Activated CD8-positive, alpha-beta T cell treated with anti-CD3 and anti-CD28 coated beads for 36 hours (primary cell): ENCODE measurements at places on chromosomes 16 and 17. TPM values are rescaled to one million over a fixed set of nuclear protein-coding genes. Genes with fewer than 3 reads are reported as not detected.

The MYLK3 gene
- not detected for total RNA-seq

The AGRP gene
- not detected for total RNA-seq

The SLFN12L gene
- 41.7 TPM for total RNA-seq

The ITPRIPL2 gene
- 1.9 TPM for total RNA-seq

The HOXB3 gene
- total RNA-seq: 1.4 TPM

The MYL4 gene
- total RNA-seq: not detected

The CCL1 gene
- not detected for total RNA-seq

DNA sequence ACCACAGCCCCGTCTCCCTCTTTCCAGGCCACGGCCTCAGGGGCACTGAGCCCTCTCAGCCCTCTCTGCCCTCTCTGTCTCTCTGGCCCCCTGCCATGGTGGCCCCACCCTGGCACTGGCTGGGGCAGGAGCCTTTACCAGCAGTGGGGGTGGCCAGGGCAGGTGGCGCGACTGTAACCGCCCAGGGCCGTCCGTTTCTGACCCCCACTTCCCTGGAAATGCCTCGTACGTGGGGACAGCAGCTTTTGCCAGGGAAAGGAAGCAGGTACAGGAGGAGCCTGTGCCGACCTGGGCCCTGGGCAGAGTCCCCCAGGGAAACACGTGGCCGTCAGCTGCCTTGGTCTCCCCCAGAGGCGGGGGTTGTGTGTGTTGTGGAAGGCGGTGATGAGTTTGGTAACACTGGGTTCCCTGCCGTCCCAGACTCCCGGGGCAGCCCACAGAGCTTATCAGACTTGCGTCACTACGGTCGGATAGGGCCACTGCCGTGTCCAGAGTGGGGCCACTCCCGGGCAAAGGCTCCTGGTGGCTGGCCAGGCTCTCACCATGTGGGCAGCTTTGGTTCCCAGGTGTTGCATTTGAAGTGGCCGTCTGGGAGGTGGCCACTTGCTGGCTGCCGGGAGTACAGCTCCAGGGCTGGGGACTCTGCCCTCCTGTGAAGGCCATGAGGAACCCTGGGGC, 249.3 kb upstream of the CIBAR2 start:
- DNase-seq: no peak

DNA sequence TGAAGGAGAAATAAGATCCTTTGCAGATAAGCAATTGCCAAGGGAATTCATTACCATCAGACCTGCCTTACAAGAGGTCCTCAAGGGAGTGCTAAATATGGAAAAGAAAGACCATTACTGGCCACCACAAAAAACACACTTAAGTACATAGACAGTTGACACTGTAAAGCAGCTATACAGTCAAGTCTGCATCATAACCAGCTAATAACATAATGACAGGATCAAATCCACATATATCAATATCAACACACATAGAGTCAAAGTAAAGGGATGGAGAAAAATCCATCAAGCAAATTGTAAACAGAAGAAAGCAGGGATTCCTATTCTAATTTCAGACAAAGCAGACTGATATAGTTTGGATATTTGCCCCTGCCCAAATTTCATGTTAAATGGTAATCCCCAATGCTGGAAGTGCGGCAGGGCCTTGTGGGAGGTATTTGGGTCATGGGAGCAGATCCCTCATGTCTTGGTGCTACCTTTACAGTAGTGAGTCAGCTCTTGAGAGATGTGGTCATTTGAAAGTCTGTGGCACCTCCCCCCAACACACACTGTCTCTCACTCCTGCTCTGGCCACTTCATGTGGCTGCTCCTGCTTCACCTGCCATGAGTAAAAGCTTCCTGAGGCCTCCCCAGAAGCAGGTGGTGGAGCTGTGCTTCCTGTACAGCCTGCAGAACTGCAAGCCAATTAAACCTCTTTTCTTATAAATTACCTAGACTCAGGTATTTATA, 32.8 kb downstream of the TANC2 start:
- no peak for DNase-seq

DNA sequence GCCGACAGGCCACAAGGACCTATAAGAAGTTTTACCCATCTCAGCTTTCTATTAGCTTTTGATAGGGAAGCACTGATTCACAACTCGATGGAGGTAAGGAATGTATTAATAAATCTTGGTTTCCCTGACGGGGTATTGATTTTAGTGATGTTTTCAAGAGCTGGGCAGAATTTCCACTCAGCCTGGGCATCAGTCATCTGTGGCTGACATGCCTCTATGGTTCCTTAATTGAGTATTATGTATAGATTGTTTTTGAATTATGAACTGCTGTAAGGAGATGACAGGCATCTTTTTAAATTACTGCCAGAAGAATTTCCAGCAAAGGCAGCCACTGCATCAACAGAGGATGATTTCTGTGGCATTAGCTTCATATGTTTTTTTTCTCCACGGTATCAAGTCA, 128.6 kb downstream of the CPPED1 start:
- no peak for DNase-seq

GRCh38 chr16:55393991-55394390, 70.0 kb downstream of the IRX6 start:
- DNase-seq: no peak

DNA sequence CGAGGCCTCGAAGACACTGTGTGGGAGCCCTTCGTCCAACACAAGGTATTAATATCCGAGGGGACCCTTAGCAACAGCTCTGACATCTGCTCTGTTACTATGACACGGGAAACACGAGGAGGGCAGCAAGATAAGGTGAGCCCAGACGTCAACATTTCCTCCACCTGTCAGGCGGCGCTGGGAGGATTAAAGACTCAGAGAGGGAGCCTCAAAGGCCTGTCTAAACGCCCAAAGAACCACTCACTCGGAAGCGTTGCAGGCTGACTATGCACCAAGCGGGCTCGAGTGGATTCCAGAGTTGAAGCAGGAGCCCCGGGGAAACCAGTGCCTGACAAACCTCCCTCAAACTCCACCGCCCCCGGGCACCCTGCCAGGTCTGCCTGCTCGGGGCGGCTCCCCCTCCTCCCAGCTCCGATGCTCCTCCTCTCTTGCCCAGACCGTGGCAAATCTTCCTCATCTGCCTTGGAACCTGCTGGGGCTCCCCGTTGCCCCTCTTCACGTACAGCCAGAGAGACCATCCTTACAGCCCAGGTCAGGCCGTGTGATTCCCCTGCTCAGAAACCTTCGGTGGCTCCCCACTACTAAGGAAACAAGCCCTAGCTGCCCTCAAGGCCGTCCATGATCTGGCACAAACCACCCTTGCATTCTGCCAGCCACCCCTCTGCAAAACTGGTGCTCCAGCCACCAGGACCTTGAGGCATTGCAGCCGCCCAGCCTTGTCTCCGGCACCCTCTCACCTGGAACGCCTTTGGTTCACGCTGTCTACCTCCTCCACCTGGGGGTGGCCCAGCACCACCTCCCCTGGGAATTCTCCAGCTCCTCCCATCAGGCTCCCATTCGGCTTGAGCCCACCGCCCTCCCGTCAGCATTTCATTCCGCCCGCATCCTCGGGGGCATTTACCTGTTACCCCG, 16.2 kb downstream of the RPH3AL start:
- peak; percentile 31 for DNase-seq

GRCh38 chr17:80105762-80106161, 4.4 kb downstream of the GAA start:
- DNase-seq: no peak

DNA sequence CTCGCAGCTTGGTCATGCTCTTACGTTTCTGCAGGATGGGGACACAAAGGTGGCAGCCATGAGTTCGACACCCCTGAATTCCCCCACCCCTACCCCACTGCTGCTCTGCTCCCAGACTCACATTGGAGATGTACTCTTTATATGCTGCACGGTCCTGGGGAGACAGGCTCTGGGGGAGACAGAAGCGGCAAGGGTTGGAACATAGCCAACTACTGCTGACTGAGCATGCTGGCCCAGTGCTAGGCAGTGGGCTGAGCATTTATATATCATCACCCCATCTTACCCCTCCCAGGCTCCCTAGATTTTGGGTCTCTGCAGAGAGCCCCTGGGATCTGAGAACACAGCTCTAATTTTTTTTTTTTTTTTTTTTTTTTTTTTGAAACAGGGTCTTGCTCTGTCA, 8.1 kb upstream of the ATXN7L3 start:
- no peak for DNase-seq

- DNase-seq: peak; percentile 87
Measured at GRCh38 chr17:74779948-74780400, 3.8 kb upstream of the NAT9 start.

GRCh38 chr17:17179371-17179827, 26.7 kb downstream of the PLD6 start:
- DNase-seq: peak; percentile 42

- peak; percentile 77 for DNase-seq
Measured at GRCh38 chr17:41965694-41966462, 717 bp upstream of the CNP start.

- DNase-seq: no peak
Measured at GRCh38 chr17:41555105-41555887, 16.6 kb downstream of the KRT9 start.

DNA sequence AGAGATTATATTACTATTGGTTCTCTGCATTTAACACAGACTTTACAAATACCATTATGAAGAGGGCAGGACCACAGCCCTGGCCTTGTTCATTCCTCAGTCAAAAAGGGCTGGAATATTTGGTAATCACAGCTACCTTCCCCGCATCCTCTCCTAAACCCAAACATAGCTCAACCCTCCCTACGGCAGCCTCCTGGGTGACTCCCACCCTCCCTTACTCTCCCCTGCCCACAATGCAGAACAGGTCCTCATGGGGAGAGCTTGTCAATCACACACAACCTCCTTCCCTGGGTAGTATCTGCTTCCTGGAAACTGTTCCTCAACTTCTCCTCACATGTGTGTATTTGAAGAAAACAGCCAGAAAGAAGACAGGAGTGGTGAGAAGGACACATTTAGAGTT, 224.2 kb downstream of the C16orf78 start:
- no peak for DNase-seq
